Hypothalamus (tissue), 51 donors: ENCODE measurements at places on chromosomes 4 and X.

GRCh38 chrX:134604701-134605311 is 53.5 kb downstream of the PLAC1 start:
- no peak for DNase-seq

DNA sequence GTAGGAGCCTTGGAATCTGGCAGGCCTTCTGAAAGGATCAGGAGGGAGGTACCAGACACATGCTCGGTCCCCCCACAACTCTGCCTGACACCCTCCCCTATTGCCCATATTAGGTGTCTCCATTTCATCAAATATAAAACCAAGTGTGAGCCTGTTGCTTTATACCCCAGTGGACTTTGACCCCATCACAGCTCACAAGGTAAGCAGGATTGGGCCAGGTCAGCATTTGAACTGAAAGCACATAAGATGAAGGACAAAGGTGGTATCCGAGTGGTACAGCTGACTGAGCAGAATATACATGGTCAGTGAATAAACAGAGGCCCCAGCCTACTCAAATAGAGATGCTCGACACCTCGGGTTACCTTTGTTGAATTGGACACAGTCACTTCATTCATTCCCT is 20.0 kb downstream of the SLC25A43 start:
- DNase-seq: no peak

- DNase-seq: no peak
These were observed 81.0 kb upstream of the ESX1 start for GRCh38 chrX:104335756-104336155.

GRCh38 chrX:43644124-43644701 is 11.9 kb upstream of the MAOA start:
- no peak for DNase-seq

DNA sequence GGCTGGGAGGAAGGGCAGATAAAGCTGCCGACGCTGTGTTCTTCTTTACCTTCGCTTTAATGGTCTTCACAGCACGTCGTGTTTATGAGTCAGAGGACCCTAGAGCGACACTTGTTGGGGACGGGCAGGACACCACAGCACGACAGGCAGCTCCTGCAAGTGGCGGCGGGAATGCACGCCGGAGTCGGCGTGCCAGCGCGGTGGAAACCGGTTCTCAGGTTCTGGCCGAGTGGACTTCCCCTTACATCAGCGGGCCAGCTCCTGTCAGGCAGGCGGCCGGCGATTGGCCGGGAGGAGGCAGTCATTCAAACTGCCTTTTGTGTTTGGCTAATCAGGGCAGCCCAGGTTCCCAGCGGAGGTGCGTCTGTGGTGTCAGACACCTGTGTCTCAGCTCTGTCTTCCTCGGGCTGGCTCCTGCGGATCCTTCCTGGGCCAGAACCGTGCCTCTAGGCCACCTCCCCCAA is 150.9 kb downstream of the SHROOM3 start:
- DNase-seq: peak; percentile 4
